ENCODE measurements at places on chromosomes 4 and X. TPM values are rescaled to one million over a fixed set of nuclear protein-coding genes. Genes with fewer than 3 reads are reported as not detected.

GRCh38 chrX:15739886-15740285 is 1.8 kb downstream of the CA5B start:
- DNase-seq: no peak

DNA sequence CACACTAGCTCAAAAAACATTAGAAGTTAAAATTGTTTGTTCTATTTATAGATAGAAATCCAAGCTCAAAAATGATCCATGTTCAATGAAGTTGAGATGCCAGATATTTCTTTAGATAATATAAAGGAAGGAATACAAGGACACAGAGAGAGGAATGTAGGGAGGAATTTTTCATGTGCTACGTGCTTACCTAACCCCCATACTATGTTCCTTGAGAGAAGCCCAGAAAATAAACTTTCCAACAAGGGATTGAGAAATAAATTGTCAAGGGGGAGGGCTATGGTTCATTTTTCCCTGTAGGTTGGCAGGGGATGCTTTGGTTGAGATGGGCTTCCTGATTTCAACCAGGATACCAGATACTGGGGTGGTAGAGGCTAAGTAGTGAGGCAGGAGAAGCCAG is 15.6 kb upstream of the ADH5 start:
- DNase-seq: no peak

DNA sequence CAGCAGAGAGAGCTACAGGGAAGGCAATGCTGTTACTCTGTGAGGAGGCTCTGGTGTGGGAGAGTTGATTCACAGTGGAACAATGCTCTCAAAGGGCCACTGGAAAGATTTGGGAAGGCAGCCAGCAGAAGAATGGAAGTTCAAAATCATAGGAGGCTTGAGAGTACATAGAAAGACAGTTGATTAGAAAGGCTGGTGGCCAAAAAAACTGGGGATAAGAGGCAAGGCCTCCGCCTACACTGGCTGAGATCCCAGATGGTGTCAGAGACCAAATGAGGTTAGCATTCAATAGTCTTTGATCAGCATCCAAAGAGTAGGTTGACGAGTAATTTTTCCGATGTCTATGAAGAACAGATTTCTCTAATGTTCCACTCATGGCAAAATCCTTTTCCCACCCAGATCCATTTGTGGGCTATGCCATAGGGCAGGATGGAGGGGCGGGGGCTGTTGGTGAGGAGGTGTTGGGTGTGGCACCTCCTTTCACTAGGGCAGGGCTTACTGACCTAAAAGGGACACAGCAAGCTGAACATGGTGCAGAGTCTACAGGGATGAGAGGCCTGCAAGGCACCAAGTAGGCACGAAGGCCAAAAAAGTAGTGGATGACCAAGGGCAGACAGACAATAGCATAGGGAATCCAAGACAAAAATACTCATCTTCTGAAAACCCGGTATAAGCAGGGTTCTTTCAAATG is 15.1 kb downstream of the TEC start:
- DNase-seq: no peak

GRCh38 chrX:16368696-16369095 is 201.4 kb downstream of the MAGEB17 start:
- DNase-seq: no peak

- no peak for DNase-seq
Observed at GRCh38 chr4:105430811-105431210, 43.1 kb downstream of the PPA2 start.

GRCh38 chr4:87088186-87088585 is 132.2 kb downstream of the KLHL8 start:
- no peak for DNase-seq

DNA sequence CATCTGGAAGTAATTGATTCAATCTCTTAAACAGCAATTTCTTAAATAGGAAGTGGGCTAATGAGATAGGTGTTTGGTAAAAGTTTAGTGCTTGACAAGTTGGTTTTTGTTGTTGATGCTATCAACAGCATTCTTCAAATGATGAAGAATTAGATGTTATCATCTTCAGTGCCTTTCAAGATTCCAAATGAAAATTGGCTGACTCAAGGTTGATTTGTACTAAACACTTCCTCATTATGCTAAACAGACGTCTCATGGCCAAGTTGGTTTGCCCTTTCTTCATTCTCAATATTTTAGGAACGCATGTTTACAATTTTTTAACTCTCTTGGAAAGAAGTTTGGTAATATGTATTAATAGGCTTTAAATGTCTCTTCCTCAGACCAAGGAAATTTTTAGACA is 86.0 kb downstream of the MID1IP1 start:
- DNase-seq: no peak

DNA sequence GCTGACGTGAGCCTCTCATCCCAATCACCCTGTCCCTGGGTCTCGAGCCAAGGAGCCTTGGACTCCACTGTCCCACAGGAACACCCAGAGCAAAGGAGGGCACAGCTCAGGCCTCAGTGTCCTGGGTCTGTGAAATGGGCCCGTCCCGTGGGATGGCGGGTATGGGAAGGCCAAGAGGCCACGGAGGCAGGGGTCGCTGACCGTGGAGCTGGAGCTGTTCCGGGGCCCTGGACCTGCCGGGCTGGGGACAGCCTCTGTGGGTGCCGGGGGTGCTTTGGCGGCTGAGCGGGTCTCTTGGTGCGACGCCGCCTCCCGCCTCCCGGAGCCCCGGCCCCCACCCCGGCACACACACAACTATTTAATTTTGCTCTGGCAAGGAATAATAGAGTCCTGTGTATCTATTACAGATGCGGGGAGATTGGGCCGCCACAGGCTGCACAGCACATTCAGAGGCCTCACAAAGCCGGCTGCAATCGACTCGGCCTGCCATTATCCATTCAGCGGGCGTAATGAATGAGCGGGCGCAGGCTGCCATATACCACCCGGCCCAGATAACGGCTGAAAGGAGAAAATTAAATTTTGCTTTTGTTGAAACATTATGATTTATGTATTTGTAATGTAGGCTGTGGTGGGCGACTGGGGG is 83.9 kb upstream of the NKX1-1 start:
- DNase-seq: no peak

NLRP2B gene
- total RNA-seq: 0.10 TPM

DMRTC1 gene
- total RNA-seq: not detected

Data from spinal cord (tissue), 10 donors.